ENCODE measurements at places on chromosomes 5 and 9.
A peak's percentile ranks its signal among the peaks of the same experiment; 100 is the strongest.

DNA sequence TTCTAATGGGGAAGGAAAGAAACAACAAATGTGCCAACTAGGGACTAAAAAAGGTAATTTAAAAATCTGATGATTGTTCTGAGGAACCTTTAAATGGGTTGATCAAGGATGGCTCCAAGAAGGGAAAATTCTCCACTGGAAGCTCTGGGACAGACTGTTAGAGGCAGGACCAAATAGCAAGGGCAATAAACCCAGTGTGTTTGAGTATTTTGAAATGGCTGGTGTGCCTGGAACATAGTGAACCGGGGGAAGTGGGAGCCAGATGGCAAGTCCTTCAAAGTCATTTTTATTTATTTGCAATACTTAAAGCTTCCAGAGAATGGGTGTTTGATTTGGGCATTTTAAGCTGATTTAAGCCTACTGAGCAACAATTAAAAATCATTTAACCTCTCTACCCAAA, 587.7 kb upstream of the MEF2C start:
- no peak for DNase-seq

GRCh38 chr9:129460323-129461261, 160.3 kb downstream of the C9orf50 start:
- DNase-seq: peak; percentile 77

GRCh38 chr5:160185626-160186360, 43.5 kb upstream of the FABP6 start:
- no peak for DNase-seq

GRCh38 chr5:154205441-154206117, 15.0 kb downstream of the GALNT10 start:
- no peak for DNase-seq

- DNase-seq: no peak
These were observed 6.7 kb downstream of the IRX4 start for GRCh38 chr5:1875843-1876659.

GRCh38 chr9:23779220-23779619, 46.8 kb downstream of the ELAVL2 start:
- no peak for DNase-seq

GRCh38 chr9:132756214-132756845, 86.1 kb downstream of the GTF3C4 start:
- no peak for DNase-seq

DNA sequence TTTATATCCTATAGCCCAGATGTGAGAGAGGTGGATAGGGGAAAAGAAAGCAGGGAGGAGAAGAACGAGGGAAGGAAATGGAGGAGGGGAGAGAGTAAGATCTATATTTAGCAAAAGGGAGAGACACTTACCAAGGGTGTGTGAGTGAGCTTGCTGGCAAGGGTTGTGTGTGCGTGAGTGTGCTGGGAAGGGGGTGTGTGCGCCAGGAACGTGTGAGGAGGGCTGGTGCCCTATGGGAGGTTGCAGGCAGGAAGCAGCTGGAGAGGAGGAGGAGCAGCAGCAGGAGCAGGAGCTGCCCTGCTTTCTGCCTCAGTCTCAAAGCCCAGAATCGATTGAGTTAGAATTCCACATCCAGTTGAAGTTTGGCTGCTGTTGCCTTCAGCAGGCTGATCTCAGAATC, 148.3 kb upstream of the RUSC2 start:
- DNase-seq: no peak

DNA sequence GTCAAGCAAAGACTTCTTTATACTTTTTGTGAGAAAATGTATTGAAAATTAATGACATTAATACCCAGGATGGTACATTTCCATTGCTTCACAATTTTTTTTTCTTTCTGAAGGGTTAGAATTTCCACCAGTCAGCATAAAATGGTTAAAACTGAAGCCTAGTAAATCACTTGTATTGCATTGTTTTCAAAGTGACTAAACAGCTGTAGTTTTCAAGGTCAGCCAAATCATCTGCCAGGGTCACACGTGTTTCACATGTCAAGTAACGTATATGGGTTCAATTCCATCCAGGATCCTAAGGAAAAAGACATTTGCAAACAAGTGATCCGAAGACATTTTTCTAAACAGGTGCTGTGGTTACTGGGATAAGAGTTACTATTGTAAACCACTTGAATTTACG, 574.2 kb downstream of the RAB3C start:
- no peak for DNase-seq

- DNase-seq: no peak
These were observed 11.8 kb upstream of the CXXC5 start for GRCh38 chr5:139636207-139636792.

DNA sequence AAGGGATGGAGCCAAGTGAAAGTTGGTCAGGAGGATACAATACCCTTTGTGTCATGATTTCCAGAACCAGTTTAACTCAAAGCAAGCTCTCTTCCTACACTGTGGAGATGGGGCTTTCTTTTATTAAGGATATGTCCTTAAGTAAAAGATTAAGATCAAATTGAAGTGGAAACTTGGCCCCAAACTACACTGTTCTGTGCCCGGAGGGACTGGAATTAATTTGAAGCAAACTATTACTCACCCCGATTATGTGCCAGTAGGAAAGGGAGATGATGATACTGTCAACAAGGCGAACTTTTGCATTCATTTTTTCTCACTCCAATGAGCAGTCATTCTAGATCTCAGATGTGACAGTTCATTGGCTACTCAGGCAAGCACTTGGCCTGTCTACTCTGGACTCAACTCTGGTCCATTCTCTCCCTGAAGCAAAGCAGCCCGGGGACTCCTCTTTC, 186.7 kb downstream of the NTRK2 start:
- DNase-seq: no peak

GRCh38 chr5:16763211-16763610, 146.4 kb upstream of the RETREG1 start:
- DNase-seq: no peak

- no peak for DNase-seq
These were observed 269.2 kb downstream of the NR3C1 start for GRCh38 chr5:143134269-143134668.

DNA sequence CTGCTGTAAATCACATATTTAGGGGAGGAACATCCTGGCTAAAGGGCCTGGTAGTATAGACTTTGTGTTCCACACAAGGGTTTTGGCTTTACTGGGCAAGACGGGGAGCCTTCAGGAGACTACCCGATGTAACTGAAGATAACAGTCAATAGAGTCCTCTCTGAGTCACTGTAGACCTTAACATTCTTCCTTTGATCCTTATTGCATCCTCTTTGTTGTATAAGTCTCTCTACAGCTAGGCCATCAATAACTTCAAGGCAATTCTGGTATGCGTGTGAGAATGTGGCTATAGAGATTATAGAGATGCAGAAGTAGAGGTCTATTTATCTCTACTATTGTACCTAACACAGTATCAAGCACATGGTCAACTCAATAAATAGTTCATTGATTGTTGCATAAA, 67.3 kb upstream of the STK32A start:
- DNase-seq: no peak

GRCh38 chr5:68540798-68541590, 325.4 kb downstream of the PIK3R1 start:
- no peak for DNase-seq

- DNase-seq: no peak
These were observed 285.1 kb upstream of the CDH6 start for GRCh38 chr5:30908356-30908755.

- DNase-seq: no peak
These were observed 30.0 kb downstream of the FGF18 start for GRCh38 chr5:171449426-171449825.

GRCh38 chr5:100780376-100780870, 122.7 kb downstream of the ST8SIA4 start:
- no peak for DNase-seq

GRCh38 chr5:97750576-97750975, 567.5 kb upstream of the RIOK2 start:
- DNase-seq: no peak

- no peak for DNase-seq
These were observed 29.1 kb upstream of the IRX2 start for GRCh38 chr5:2780421-2781171.

All from stimulated activated CD8-positive, alpha-beta memory T cell treated with anti-CD3 and anti-CD28 coated beads, Interleukin-4, amount 100 ng/mL, for 4 hours (primary cell).